RPMI7951 (cell line): ENCODE measurements at places on chromosomes 4 and X. TPM values are rescaled to one million over a fixed set of nuclear protein-coding genes. Genes with fewer than 3 reads are reported as not detected.

The MAGEC3 gene
- not detected in 2 replicates for total RNA-seq

The WDR17 gene
- 0.48 and 0.98 TPM in 2 replicates for total RNA-seq

The TLR10 gene
- total RNA-seq: 0.10 TPM in 1 of 2 replicates, not detected in the other

The DGKQ gene
- 1.6 TPM in 2 replicates for total RNA-seq

The MFAP3L gene
- 0.48 and 1.9 TPM in 2 replicates for total RNA-seq

The CORIN gene
- total RNA-seq: not detected in 2 replicates

The INTU gene
- total RNA-seq: 2.1 and 2.6 TPM in 2 replicates

The NPNT gene
- not detected in 2 replicates for total RNA-seq

The DOK7 gene
- not detected in 2 replicates for total RNA-seq

The GPRIN3 gene
- total RNA-seq: not detected in 2 replicates

The MAGEA12 gene
- 91.4 and 93.6 TPM in 2 replicates for total RNA-seq

The MAGEB6 gene
- 0.12 TPM in 1 of 2 replicates, not detected in the other for total RNA-seq

The MSL3 gene
- total RNA-seq: 31.3 and 41.0 TPM in 2 replicates

The ABCG2 gene
- 2.3 and 3.3 TPM in 2 replicates for total RNA-seq

The FABP2 gene
- total RNA-seq: not detected in 2 replicates

The HMGN5 gene
- total RNA-seq: 1.2 and 3.4 TPM in 2 replicates
